HS-5 (cell line): ENCODE measurements at places on chromosomes 4 and X.

DNA sequence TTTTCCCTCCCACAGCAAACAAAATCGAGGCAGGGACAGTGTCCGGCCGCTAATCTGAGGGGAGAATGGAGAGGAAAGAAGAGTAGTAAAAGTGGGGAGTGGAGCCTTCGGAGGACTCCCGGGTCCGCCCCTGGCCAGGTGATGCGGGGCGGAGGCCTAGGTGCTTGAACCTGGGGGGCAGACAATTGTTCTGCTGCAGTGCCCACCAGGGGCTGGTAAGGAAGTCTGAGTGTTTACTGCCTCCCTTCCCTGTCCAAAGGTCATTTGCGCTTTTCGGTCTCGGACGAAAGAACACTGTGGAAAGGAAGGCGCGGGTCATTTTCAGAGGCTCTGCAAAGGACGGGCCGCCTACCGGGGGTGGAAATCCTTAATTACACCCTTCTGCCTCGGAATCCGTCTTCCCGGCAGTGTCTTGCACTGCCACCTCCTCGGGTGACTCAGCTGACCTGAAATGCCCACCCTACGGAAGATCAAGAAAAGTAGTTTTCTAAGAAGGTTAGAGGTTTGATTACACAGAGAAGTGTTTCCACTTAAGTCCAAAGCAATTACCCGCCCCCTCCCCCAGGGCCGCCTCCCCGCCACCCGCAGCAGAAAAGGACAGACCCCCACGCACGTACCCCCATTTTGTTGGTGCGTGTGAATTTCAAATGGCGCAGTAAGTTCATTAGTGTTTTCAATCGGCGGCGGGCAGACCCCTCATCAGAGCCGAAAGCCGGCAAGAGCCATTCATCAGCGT lies 99.9 kb upstream of the TENM3 start:
- DNase-seq: no peak

DNA sequence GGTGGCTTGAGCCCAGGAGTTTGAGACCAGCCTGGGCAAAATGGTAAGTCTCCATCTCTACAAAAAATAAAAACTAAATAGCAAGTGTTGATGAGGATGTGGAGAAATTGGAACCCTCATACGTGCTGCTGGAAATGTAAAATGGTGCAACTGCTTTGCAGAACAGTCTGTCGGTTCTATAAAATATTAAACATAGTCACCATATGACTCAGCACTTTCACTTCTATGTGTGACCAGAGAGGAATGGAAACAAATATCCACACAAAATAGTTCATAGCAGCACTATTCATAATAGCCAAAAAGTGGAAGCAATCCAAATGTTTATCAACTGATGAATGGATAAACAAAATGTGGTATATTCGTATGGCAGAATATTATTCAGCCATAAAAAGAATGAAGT lies 60.8 kb upstream of the FMR1 start:
- DNase-seq: no peak

DNA sequence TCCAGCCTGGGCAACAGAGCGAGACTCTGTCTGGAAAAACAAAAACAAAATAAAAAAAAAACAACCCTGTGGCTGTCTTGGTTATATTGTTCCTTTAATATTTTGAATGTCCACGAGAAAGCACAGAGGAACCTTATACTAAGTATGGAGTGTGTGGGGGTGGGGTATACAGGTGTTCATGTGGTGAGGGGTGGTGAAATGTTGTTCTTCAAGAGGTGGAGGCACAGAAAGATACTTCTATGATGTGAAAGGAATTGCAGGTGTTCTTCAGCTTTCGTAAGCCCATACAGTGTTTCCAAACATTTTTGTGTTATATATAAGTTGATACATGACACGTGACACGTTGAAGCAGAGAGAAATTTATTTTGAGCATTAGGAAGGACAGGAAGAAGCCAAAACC lies 46.4 kb downstream of the SLC9A6 start:
- no peak for DNase-seq

GRCh38 chrX:53239474-53239873 lies 14.5 kb upstream of the KDM5C start:
- DNase-seq: no peak

GRCh38 chr4:76459291-76459723 lies 24.3 kb downstream of the SHROOM3 start:
- DNase-seq: no peak

DNA sequence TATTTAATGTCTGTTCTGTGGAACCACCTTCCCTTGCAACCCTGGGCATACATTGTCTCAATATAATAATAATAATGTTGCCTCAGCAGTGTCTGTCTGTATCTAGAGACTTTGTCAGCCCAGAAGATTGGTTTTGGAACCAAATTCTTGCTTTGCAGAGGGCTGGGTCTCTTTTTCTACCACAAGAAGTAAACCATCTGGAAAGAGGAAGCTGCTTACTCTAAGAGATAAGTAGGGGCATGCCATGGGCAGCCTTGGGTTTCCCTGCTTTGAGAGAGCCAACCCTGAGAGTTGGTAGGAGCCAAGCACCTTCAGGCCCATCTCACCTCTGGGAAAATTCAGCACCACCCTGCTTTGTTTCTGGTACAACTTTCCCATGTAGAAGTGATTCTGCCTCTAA lies 27.0 kb downstream of the TMEM31 start:
- DNase-seq: no peak

DNA sequence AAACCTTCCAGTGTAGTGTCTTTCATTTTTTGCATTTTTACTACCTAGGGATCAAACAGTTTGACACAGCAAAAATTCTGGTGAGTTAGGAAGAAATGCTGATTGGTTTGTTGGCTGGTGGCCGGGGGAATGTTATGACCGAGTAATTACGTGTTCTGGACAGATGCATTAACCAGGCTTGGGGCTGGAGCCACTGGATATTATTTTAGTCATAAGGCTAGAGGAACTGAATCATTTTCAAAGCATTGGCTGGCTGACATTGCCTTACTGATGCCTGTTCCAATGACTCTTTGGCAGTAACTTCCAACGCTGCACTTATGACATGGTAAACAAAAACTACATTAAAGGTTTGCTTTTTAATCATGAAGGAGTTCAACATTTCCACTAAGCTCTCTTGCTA lies 84.6 kb downstream of the FBXO8 start:
- peak; percentile 82 for DNase-seq

DNA sequence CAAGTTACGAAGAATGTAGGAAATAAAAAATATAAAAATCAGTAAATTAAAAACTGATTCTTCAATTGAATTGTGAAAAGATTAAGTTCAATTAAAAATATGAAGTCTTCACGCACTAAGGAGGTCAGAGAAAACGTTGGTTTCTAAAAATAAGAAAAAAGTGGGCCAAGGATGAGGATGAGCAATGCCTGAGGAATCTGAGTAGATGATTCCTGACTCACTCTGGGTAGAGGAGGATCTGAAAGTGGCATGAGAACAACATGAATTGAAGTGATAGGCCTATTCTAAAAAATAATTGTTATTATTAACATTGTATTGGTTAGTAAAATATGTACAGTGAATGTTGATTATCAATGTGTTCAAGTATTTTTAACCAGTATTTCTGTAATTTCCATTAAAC lies 444.2 kb downstream of the GRIA2 start:
- peak; percentile 63 for DNase-seq

DNA sequence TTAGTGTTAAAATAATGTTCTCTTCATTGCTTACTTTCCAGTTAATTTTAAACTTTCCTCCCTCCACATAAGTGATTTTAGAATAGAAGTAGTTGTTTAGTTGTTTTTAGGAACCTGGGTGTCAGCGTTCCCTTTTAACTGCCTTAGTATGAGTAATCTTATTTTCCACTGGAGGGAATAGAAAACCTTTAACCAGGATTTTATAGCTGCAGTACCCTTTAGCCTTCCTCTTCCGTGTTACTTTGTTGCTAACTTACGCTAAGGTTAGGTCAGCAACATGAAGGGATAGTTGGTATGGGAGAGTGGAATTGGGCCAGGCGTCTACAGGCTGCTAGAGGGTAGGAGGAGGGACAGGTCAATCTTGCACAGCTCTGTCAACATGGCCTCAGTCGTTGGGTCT lies 31.5 kb downstream of the SMS start:
- DNase-seq: no peak

DNA sequence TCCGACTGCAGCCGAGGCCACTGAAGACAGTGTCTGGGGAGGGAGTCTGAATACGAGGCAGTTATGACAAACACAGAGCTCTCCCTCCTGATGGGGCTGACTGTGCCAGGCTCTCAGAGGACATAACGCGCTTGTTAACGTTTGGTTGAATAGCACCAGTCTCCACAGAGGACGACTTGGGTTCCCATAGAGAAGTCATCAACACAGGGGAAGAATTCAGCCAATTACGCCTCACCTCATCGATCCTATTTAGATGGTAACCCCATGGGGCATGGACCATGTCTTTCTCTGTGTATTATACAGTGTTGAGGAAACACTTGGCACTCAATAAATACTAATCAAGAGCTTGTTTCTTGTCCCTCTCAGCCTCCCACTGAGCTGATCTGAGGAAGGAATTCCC lies 642.6 kb upstream of the LCORL start:
- no peak for DNase-seq

GRCh38 chr4:27145597-27145996 lies 285.0 kb downstream of the STIM2 start:
- no peak for DNase-seq

GRCh38 chr4:121784975-121785374 lies 16.1 kb upstream of the EXOSC9 start:
- peak; percentile 88 for DNase-seq

DNA sequence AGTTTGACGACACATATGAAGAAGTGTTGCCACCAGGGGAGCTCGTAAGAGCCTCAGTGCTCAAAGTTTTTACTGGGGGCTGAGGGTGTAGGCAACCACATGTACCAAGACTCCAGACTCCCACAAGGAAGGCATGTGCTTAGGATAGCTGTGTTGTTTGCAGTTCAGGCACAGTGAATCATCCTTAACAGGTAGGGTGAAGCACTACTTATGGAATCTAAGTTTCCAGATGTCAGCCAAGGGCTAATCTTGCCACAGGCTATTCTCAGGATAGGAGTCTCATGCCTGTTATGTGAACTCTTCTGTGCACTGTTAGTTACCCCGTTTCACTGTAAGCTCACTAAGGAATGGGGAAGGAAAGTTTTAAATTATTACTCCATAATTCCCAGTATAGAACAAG lies 202.6 kb downstream of the TMA16 start:
- DNase-seq: peak; percentile 46

DNA sequence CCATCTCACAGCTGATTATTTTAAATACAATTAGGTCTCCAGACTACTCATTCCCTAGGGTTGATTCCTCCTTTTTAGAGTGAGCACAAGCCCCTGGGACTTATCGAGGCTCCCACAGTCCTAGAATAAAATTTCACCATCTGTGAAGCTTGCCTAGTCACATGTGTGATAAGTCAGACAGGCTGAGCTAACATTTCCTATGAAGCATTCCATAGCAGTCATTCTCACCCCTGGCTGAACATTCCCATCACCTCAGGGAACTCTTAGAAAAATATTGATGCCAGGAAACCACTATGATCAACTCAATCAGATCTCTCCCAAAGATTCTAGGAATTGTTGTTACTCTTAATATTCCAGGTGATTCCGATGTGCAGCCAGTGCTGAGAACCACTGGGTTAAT lies 37.7 kb downstream of the ARHGEF9 start:
- no peak for DNase-seq

GRCh38 chr4:139557556-139558110 lies 1.6 kb upstream of the SETD7 start:
- no peak for DNase-seq

- DNase-seq: no peak
Observed at GRCh38 chr4:89039730-89040338, 17.2 kb downstream of the FAM13A start.

GRCh38 chrX:42021058-42021457 lies 97.7 kb upstream of the CASK start:
- no peak for DNase-seq

- DNase-seq: no peak
Observed at GRCh38 chr4:123616951-123617461, 220.4 kb downstream of the SPRY1 start.

- no peak for DNase-seq
Observed at GRCh38 chr4:18111081-18111480, 89.5 kb upstream of the LCORL start.

- no peak for DNase-seq
Observed at GRCh38 chr4:157728215-157728614, 444.6 kb downstream of the GASK1B start.

- DNase-seq: no peak
Observed at GRCh38 chr4:3373468-3373867, 68.3 kb upstream of the HGFAC start.

DNA sequence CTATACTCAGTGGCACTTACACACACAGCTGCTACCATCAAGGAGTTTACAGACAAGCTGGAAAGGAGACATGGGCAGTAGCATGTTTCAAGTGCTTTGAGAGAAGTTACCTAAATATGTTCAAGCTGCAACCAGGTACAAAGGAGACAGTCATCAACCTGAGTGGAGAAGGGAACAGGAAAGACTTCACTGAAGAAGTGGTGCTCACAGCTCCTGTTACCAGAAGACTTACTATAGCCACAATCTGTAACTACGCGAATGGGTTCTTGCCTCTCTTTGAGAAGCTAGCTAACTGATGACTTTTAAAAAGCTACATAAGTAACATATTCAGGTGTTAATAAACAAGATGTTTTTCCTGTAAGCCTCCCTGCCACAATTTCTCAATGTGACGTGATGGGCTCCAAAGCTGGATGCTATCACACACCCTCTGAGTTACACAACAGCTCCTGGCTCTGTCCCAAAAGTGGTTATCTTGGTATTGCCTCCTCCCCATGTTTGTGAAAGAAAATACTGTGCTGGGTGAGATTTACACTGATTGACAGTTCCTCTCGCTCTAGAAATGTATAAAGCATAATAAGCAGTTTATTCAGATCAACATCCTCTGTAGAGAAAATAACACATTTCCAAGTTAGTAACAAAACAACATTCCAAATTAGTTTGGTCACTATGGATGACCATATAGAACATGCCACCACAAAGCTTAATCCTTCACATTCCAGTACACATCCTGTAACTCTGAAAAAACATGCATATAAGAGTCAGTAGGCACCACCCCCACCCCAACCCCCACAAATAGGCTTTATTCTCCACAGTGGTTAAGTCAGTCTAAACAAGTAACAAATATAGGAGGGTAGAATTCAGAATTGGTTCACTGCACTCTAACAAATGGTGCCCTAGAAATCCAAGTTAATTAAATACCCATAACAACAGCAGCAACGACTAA lies 81.8 kb downstream of the FRYL start:
- peak; percentile 87 for DNase-seq

GRCh38 chr4:163378661-163379060 lies 35.0 kb downstream of the NPY5R start:
- DNase-seq: no peak

DNA sequence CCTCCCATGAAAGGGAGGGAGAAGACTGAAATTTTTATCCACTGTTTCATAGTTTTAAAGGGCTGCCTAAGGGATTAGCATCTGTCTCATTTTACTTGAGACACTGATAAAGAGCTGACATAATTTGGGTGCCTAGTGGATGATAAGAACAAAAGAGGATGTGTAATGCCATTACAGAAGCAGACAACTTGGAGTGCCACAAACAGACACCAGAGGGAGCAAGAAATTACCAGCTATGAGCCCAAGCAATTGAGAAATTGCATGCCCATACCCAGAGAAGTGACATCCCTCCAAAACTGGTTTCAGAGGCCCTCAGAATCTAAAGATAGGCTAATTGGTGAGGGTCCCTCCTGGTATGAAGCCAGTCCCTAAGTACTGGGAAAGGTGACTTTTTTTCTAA lies 38.5 kb upstream of the POU3F4 start:
- DNase-seq: no peak
